Activated effector memory CD4-positive, alpha-beta T cell treated with Interleukin-2 at 50 U/mL for 16 hours (primary cell): ENCODE measurements at places on chromosomes 12 and 14.

DNA sequence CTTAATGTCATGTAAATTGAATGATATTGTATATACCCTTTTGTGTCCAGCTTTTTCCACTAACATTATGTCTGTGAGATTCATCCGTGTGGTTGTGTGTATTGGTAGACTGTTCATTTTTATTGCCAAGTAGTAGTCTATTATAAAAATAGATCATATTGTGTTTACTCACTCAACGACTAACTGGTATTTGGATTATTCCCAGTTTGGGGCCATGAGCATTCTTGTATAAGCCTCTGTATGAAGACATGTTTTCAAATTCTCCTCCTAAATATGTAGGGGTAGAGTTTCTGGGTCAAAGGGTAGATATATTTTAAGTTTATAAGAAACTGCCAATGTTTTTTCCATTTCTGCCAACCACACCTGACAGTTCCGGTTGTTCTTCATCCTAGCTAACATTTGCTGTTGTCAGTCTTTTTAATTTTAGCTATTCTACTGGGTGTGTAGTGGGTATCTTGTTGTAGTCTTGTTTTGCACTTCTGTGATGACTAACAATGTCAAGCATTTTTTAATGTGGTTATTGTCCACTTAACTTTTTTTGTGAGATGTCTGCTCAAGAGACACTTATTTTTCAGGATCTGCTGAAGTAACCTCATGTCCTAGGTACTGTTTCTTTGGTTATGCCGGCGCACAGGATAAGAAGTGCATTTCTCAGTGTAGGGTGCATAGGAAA, 93.2 kb downstream of the DACT1 start:
- no peak for DNase-seq

- DNase-seq = no peak
Measured at GRCh38 chr12:89919241-89919906, 210.7 kb upstream of the ATP2B1 start.

GRCh38 chr12:4830556-4831210, 79.0 kb upstream of the KCNA1 start:
- no peak for DNase-seq

DNA sequence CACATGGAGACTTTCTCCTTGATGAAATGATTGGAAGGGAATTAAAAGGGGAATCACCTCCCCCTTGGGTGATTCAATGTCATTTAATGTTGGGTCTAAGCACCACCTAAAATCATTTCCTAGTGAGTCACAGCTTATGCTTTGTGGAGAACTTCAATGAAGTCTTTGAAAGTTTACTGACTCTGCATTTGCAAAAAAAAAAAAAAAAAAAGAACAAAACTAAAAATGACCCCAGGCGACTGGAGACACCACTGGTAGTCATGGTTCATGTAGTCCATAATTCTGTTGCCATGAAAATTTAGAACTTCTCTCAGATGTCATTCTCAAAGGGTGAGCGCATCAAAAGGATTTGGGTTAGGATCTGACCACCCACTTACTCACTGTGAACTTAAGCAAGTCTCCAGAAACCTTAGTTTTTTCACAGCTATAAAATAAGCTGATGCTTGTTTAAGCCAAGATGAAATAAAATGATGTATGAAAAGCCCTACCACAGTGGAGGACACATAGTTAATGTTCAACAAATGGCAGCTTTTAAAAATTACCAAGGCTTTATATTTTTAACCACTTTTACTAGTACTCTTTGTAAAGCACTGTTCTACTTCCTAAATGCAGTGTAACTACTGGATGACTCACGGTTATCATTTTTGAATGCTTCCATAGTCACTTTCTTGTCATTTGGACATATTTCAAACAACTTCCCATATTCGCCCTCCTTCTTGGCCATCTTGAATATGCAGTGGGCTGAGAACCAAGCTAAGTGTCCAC, 18.1 kb upstream of the KSR2 start:
- no peak for DNase-seq

GRCh38 chr12:20807192-20808080, 3.1 kb upstream of the SLCO1B3 start:
- no peak for DNase-seq

GRCh38 chr14:102949801-102950451, 27.5 kb downstream of the AMN start:
- DNase-seq = no peak

DNA sequence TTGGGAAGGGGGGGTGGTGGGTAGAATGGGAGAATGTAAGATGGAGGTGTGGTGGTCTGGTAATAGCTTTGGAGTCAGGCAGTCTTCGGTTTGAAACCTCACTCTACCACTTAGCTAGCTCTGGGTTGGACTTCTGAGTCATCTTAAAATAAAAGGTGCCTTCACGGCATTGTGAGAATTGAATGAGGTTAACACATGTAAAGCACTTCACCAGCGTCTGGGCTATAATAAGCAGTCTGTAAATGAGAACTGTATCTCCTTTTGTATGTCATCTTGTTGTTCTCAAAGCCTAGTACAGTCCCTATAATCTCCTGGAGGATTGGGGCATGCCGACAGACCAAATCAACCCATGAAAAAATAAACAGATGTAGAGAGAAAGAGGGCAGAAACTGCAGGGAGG, 11.2 kb downstream of the C2CD5 start:
- no peak for DNase-seq
